ENCODE measurements at places on chromosomes 2 and 18. TPM values are rescaled to one million over a fixed set of nuclear protein-coding genes. Genes with fewer than 3 reads are reported as not detected.

Gene SMYD1
- 0.06 TPM for total RNA-seq

Gene PTGR3
- total RNA-seq = 25.7 TPM

Gene ATP6V1C2
- total RNA-seq = 0.10 TPM

Gene MORN2
- total RNA-seq = 15.1 TPM

Gene ST8SIA5
- total RNA-seq = 0.23 TPM

Gene SOCS6
- total RNA-seq = 18.0 TPM

Gene PFN4
- total RNA-seq = 1.3 TPM

Gene ABCG8
- not detected for total RNA-seq

Gene AQP12B
- not detected for total RNA-seq

Gene DAPL1
- total RNA-seq = not detected

Gene ATP9B
- 37.8 TPM for total RNA-seq

Data from left lung (tissue), 14 donors.